ENCODE measurements at places on chromosomes 3 and 15.

DNA sequence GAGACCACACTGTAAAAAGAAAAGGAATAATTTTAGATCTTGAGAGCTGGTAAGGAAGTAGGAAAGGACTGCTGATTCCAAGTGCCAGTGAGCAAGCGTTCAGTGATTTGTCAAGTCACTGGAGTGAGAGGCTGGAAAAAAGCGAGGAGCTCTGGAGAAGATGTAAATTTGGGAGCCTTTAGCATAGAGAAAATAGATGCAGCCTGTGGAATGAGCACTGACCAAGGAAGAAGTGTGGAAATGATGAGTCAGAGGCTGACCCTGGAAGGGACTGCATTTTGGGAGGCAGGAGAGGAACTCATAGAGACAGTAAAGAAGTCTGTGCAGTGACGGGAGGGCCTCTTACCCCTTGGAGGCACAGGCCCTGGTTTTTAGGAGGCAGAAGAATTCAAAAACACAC is 17.1 kb upstream of the ABTB1 start:
- DNase-seq = no peak

DNA sequence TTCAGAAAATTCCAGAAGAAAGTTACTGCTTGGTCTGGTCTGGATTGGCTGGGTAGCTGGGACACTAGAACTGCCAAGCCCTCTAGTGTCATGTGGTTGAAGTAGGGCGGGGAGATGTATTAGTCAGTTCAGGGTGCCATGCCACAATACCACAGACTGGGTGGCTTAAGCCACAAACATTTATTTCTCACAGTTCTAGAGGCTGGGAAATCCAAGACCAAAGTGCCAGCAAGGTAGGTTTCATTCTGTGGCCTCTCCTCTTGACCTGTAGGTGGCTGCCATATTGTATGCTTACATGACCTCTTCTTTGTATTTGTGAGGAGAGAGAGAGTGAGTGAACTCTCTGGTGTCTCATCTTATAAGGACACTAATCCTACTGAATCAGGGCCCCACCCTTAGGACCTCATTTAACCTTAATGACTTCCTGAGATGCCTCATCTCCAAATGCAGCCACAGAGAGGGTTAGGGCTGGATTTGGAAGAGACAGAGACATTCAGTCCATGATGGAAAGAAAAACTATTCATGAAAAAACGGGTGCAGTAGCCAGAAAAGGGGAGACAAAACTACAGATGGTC is 18.1 kb upstream of the ZSCAN2 start:
- DNase-seq = no peak

GRCh38 chr3:45434996-45435395 is 46.6 kb downstream of the LARS2 start:
- no peak for DNase-seq

GRCh38 chr3:27877061-27878013 is 155.2 kb upstream of the EOMES start:
- no peak for DNase-seq

GRCh38 chr3:138119423-138119766 is 4.0 kb upstream of the DZIP1L start:
- no peak for DNase-seq

DNA sequence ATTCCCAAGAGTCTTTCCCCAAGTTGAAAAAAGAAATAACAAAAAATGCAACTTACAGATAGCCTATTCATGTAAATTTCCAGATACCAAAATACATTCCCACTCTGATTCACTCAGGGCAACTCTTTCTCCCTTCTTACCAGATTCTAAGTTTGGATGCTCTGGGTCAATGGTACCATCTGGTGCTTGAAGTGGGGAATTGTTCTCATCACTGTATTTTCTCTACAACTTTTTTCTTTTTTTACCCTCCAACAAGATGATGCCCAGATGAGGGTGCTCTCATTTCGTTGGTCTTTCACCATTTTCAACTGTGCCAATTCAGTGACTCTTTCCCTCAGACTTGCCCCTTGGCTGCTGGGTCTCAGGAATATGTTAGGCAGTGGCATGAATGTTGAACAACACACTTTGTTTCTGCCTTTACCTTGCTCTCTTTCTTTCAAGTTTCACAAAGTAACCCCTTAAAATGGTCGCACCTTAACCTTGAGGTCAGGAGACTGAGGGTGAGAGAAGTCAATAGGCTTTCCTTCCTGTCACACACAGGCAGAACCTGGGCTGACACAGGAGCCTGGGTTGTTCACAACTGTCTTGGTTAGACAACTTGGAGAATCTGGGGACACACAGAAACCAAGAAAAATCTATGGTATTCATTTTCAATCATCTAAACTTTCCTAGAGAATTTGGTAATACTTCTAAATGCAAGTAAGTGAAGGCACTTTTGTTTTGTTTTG is 330.7 kb upstream of the SLCO3A1 start:
- no peak for DNase-seq

DNA sequence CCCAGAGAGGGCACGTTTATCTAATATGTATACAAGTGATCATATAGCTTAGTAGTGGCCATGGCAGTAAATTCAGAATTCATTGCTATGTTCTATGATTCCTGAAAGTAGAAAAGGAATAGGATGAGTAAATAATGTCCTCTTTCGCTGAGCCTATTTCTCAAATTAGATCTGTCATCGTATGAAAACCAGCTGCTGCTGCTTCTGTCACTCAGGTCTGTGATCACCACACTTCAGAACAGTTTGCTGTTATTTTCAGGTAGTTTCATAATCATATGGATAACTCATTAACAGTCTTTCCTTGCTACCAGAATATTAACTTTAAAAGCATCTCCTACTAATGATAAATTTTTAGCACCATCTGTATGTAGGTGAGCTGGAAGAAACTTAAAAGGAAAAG is 289.1 kb upstream of the AZI2 start:
- no peak for DNase-seq

- no peak for DNase-seq
Measured at GRCh38 chr3:65953881-65954733, 84.6 kb downstream of the MAGI1 start.

- DNase-seq = no peak
Measured at GRCh38 chr3:525415-525814, 328.9 kb downstream of the CHL1 start.

All from stimulated activated naive CD8-positive, alpha-beta T cell treated with anti-CD3 and anti-CD28 coated beads, Interleukin-15, Interleukin-2, amounts not matched to agents 100 U/mL and 50 U/mL, for 24 hours (primary cell).